ENCODE measurements at places on chromosomes 3 and 15.

GRCh38 chr3:126155819-126156218 is 24.6 kb downstream of the ALDH1L1 start:
- DNase-seq = no peak

- DNase-seq = no peak
Measured at GRCh38 chr15:96183514-96183850, 147.0 kb upstream of the NR2F2 start.

DNA sequence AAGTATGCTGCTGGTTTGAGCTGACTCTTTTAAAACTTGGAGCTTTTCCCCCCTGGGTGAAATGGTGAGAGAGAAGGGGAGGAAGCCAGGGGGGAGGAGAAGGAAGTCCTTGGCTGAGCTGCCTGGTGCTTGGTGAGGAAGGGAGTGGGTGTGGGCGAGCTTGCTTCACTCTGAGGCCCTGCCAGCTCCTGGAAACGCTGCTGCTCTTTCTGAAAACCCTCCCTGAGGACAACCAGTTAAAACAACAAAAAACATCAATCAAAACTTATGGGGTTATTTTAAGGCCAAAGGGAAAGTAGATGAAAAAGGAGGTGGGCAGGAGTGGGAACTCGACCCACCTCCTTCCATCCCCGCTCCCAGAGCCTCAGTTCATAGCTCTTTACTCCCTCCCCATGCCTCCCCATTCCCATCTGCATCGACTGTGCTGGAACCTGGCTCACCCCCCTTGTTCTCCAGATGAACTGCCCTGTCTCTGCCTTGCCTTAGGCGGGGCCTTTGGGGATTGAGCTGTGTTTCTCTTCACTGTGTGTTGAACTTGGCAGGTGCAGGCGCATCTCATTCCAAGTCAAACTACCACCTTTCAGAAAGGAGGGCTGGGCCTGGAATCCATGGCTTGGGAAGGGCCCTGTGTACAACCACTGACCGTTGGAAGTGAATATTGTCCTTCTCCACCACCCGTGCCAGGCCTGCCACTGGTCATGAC is 166.1 kb downstream of the ZNF621 start:
- DNase-seq = no peak

- DNase-seq = no peak
Measured at GRCh38 chr15:58731756-58732535, 17.6 kb downstream of the ADAM10 start.

GRCh38 chr3:127588806-127589577 is 1.5 kb downstream of the TPRA1 start:
- DNase-seq = peak; percentile 32

DNA sequence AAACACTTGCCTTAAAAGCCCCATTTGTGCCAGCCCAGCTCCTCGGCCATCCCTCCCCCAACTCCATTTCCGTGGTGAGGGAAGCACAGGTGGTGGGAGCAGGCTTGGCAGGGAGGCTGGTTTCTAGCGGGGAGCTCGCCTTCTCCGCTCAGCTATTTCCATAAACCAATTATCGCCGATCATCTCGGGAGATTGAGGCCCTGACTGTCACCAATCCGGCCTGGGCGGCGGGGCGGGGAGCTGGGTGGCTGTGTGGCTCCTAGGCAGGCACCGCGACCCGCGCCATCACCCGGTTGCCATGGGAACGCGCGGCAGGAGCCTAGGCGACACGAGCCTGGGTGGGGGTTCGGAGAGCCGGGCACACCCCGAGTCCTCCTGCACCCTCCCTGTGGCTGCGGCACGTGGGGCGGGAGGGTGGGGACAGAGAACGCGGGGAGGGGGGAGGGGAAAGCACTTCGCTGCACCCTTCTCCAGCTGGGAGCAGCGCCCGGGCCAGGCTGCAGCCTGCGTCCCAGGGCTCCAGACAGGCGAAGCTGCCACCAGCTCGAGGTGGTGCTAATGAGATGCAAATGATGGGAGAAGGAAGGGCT is 9.3 kb downstream of the CCDC33 start:
- no peak for DNase-seq

- no peak for DNase-seq
Measured at GRCh38 chr3:170638988-170639387, 53.1 kb upstream of the SLC7A14 start.

- no peak for DNase-seq
Measured at GRCh38 chr3:170154084-170154483, 27.4 kb downstream of the PHC3 start.

GRCh38 chr3:46575577-46576222 is 9.6 kb upstream of the LRRC2 start:
- no peak for DNase-seq

Data from stimulated activated CD4-positive, alpha-beta T cell treated with anti-CD3 and anti-CD28 coated beads, Interleukin-12 subunit alpha, Interleukin-12 subunit beta, amount 100 ng/mL, for 24 hours (primary cell).